ENCODE measurements at places on chromosomes 11 and 22.

GRCh38 chr11:63491240-63491587, 247 bp upstream of the PLAAT5 start:
- no peak for DNase-seq

- DNase-seq = no peak
These were observed 96.7 kb downstream of the SNX19 start for GRCh38 chr11:130819625-130820024.

DNA sequence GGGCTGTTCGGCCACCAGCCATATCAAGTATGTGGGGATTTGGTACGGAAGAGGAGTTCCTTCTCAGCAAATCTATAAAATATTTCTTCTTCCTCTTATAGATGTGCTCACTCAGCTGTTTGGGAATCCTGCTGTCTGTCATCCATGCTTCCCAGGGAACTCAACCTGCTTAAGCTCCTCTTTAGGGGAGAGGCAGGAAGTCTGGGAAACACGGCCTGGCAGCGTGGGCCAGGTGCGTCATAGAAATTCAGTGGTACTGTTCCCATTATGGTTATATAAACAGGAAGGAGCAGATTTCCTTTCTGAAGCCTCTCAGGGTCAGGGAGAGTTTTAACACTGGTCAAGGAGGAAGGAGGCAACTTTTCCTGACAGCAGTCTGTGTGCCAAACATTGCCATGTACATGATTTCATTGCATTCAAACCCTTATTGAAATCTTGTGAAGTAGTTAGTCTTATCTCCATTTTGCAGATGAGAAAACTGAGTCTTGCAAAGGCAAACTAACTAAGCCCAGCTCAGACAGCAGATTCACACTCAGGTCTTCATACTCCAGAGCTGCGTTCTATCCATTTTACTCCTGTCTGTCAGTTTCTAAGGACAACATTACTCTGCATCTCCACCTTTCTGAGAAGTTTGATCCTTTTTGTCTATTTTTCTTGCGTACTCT, 35.4 kb upstream of the AMOTL1 start:
- no peak for DNase-seq

DNA sequence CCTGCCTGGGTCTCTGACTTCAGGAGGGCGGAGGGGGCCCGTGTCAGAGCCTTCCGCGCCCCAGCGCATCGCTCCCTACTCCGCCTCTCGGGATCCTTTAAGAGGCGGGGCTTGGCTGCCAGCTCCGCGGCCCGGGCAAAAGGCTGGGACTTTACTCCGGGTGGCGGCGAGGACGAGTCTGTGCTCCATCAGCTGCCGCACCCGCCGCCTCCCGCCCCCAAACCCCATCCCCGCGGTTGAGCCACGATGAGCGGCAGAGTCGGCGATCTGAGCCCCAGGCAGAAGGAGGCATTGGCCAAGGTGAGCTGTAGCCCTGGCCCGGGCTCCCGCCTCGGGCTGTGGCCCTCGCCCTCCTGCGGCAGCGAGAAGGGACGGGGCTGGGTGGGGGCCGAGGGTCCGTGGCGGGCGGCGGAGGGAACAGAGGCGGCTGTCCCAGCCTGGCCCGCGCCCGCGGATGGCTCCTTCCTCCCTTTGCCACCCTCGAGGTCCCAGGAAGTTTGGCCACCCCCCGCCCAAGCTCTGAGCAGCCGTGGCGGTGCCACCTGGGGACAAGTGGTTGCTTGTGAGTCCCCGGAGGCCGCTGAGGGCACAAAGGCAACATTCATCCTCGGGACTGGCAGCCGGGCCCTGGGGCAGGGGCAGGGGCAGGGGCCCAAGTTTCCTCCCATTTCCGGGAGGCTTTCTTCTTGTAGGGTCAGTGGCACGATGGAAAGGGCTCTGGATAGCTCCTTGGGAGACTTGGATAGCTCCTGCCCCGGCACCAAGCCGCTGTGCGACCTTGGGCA, at the start of gene SEC14L2:
TSS of gene SEC14L2 (plus strand) at position 148 of the 785 bp plus-strand sequence. CDS start at position 247, 99 bp downstream.
- peak; percentile 25 for DNase-seq

- DNase-seq = no peak
These were observed 59.5 kb upstream of the WNT11 start for GRCh38 chr11:76265771-76266241.

- DNase-seq = no peak
These were observed 34.9 kb upstream of the GRIA4 start for GRCh38 chr11:105574974-105575373.

DNA sequence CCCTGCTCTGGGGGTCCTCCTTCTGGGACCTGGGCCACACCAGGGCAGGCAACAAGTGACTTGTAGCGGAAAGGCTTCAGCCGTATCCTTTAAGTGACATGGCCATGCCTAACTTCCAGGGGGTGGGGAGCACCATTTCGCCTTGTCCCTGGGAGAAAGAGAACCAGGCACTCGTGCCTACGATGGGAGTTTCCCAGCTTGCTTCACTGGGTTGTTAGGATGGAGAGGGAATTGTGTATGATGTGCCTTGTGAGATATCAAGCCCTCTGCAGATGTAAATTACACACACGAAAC, 151.4 kb downstream of the CACNA1I start:
- DNase-seq = no peak

GRCh38 chr11:118295815-118296454, 8.6 kb upstream of the CD3E start:
- DNase-seq = no peak

- no peak for DNase-seq
These were observed 8.3 kb downstream of the AP2A2 start for GRCh38 chr11:933936-934335.

GRCh38 chr11:15236559-15236958, 121.8 kb downstream of the INSC start:
- no peak for DNase-seq

GRCh38 chr11:123318623-123319022, 111.4 kb upstream of the GRAMD1B start:
- no peak for DNase-seq

- DNase-seq = no peak
These were observed 881.2 kb downstream of the OPCML start for GRCh38 chr11:132650969-132651720.

DNA sequence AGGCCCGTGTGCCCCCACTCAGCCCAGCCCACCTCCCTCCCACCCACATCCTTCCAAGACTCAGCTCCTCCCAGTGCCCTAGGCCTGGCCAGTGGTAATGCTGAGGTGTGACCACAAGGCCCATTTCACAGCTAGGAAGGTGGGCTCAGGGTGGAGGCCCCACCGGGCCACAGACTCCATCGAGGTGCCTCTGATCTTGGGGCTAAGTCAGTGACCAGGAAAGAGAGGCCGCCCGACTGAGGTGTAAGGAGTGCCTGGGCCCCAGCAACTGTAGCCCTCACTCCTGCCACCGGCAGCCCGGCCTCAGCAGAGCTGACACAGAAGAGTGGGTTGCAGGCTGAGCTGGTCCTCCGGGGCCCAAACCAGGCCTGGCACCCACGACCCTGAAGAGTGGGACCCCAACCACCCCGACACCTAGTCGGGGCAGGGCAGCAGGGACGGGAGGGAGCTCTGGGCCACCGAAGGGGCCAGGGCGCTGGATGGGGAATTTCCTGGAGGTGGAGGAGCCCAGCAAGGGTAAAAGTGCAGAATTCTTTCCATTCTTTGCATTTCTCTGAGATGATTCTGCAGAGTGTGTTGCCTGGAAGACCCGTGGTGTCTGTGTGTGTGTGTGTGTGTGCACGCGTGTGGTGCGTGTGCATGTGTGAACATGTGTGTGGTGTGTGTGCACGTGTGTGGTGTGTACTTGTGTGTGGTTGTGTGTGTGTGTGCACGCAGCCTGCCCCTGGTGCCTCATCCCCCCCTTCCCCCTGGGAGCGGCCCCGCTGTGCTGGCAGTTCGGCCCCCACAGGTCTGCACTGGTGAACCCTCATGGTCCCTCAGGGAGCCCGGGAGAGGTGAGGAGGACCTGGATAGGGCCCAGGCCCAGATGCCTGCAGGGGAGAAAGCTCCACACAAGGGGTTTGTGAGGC, 8.3 kb upstream of the PIM3 start:
- DNase-seq = no peak

GRCh38 chr11:29124470-29124869, 892.4 kb downstream of the KCNA4 start:
- DNase-seq = no peak

DNA sequence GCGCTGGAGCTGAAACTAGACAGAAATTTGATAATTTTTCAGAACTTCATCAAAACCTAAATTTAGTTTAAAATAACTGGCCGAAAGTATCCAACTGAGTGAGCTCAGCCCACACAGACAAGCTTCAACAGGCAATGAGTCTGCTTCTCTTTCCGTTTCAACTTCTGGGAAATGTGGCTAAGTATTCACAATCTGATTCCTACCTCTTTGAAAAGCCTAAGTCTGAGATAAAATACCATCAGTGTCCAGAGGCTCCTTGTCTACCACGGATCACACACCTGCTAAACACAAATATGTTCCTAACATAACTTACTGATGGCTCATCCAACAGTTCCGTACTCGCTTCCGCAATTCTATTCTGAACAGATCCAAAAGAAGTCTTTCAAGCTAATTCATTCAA, 8.5 kb downstream of the SIK3 start:
- DNase-seq = no peak

- DNase-seq = no peak
These were observed 65.2 kb downstream of the MYH9 start for GRCh38 chr22:36322602-36322915.

DNA sequence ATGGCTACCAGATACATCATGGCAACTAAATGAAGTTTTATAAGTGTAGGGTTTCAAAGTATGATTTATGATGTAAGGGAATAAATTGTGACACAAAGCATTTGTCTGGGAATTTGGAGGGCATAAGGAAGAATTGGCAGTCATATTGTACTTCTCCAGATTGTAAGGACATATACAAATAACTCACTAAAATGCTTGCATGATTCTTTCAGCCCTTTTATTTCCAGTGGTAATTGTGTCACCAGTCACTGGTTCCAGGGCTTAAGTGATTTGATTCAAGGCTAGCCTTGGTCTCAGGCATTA, 299.4 kb upstream of the ANO5 start:
- no peak for DNase-seq

DNA sequence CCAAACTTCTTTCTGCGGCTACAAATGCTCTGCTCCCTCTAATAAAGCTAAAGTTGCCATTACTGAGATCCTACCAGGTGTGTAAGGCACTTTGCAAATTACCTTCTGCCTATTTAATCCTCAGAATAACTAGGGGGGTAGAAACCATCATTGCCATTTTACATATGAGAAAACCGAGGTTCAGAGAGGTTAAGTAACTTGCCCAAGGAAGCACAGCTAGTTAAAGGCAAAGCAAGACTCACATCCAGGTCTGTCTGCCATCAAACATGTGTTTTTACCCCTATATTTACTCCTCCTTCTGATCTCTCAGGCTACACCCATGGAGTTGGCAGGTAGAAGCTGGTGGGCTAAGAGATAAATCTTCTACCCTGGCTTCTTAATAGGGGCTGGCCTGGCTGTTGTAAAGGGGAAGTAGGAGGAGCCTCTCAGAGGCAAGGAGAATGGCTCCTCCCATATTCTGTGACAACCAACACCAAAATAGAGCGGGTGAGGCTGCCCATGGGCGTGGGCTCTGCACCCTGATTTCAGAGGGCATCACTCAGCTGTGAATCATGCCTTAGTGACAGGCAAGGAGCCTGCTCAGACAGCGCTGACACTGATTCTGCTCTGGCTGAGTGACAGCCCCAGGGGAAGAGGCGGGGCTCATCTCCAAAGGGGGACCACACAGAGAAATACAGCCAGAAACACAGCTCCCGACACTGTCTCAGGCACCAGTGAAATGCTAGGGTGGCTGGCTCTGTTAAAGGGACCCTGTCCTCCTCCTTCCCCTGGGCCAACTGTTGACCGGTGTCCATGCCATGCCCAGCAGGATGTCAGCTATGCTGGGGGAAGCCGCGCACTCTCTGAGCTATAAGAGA, 106.8 kb downstream of the ABTB2 start:
- peak; percentile 39 for DNase-seq

DNA sequence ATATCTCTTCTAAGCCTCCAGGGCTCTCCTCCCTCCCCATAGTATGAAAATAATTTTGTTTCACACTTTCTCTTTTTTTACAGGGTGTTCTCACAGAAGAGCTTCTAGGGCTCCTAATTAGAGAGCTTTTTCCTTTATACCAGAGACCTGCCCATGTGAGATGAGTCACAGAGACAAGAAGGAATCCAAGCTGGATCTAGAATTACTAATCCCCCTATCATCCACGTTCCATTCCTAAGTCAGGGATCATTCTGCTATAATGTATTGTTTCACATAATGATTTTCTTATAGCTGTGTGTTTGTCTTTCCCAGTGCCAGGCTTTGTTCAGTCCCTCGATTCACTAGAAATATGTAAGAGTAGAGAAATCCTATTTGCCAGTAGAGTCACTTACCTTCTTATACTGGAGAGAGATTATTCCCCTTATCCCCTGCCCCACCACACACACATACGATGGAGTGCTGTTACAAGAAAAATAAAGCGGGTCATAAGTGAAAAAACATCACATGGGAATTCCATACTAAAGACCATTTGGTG, 778.3 kb upstream of the LRRC4C start:
- DNase-seq = no peak

DNA sequence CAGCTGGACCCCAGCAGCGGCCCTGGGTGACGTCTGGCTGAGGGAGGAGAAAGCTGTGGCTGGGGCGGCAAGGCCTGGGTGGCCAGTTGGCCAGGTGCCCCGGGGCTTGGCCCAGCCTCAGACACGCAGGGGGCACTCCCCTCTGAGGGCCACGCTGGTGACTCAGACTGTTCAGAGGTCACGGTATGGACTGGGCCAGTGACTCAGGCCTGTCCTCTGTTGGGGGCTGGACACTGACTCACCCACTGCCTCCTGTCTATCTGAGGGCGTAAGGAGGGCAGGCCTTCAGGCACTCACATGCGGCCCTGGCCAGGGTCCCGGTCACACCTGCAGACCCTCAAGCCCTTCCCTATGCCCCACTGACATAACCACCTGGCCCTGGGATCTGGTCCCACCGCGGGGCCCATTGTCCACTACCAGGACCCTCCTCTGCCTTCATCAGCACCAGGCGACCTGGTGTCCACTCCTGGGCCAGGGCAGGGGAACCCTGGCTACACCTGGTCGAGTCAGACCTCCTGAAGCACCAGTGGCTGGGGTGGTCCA, 3.7 kb upstream of the MUC5AC start:
- DNase-seq = no peak

DNA sequence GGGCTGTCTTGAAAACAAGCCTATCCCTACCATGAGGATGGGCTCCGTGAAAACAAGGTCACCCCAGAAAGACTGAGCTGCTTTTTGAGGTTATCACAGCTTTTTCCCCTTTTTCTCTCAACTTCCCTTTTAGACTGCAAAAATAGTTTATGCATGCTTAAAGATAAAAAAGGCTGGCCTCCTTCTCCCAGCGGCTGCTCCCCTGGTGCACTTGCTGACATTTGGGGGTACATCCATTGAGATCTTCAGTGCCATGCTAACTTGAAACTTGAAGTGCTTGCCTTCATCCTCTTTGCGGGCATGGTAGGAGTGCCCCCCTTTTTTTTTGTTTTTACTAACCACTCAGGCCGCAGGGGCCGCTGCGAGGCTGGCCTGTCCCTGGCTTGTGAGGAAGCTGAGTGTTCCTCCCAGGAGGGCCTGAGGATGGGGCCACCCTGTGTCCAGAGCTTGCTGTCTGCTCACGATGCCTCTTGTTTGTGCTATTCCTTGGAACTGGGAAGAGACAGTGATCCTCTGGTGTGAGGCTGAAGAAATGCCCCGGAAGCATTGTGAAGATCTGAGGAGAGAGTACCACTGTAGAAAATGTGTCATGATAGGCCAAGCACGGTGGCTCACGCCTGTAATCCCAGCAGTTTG, 2.2 kb downstream of the TANGO2 start:
- no peak for DNase-seq
